Cardiac muscle cell (in vitro differentiated cells and primary cell): ENCODE measurements at places on chromosomes 7 and 10. TPM values are rescaled to one million over a fixed set of nuclear protein-coding genes. Genes with fewer than 3 reads are reported as not detected.

The CFAP43 gene
- total RNA-seq, result 0.36 and 2.0 TPM in 2 replicates

The CROT gene
- 4.9 and 7.7 TPM in 2 replicates for total RNA-seq

The FRMPD2 gene
- total RNA-seq, result 3.0 and 8.7 TPM in 2 replicates

The HOXA9 gene
- total RNA-seq, result not detected in 2 replicates

DNA sequence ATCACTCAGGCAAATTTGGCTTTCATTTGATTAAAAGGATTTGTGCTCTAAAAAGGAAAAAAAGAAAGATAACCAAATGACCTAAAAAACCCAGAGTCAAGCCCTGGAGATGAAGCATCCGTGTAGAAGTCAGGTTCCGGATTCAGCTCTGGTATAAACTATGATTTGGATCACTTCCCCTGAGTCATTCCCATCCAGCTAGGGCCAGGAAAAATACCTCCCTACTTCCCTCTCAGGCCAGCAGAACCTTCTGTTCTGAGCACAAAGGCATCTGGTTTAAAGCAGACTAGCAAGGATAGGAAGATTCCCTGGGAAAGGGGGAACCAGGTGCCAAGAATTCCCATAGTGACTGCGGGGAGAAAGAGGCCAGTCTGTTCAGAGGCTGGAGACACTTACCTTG is 25.7 kb upstream of the NDST2 start:
- peak; percentile 66 for DNase-seq

DNA sequence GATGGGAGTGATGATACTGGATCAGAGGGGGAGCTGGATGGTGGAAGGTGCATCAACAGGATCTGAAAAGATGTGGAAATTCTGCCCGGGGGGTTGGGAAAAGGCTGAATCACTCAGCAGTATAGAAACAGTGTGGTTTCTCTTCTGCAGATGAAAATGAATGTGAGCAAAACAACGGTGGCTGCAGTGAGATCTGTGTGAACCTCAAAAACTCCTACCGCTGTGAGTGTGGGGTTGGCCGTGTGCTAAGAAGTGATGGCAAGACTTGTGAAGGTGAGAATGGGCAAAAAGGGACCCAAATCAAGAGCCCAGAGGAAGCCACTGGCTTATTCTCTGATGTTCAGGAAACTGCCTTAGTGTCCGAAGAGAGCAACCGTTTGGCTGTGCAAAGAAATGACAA is 12.9 kb downstream of the OIT3 start:
- no peak for DNase-seq

- DNase-seq, result no peak
These were observed 55.1 kb downstream of the EZH2 start for GRCh38 chr7:148828965-148829364.

DNA sequence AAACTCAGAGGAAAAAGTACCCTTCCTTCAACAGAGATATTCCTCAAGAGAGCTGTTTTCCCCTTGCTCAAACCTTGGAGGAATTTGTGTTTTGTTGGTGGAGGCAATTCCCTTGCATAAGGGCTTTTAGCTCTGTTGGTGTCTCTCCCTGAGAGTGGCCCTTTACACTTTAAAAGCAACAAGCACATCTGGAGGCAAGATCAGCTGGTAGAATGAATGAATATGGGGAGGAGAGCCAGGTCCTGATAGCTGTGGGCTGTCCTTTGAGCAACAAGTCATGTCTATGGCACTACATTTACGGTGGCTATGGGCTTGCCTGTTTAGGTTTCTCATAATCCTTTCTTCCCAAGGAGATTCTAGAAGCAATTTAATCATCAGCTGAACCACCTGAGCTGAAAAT is 384.0 kb downstream of the SORCS3 start:
- DNase-seq, result no peak

DNA sequence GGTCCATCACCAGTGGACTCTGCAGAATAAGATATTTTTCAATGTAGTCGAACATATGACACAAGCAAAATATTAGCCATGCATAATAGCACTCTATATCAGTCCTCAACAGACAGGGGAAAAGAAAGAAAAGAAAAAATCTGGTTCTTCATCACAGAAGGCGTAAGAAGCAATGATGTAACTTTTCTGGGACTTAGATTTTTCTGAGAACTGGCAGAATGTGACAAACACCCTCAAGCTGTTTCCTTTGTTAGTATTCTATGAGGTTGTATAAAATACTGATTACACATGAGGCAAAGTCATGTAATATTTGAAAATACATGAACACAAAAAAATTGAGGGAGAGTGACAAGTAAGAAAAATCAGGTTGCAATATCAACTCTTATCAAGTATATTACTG is 84.9 kb downstream of the CNOT4 start:
- no peak for DNase-seq

DNA sequence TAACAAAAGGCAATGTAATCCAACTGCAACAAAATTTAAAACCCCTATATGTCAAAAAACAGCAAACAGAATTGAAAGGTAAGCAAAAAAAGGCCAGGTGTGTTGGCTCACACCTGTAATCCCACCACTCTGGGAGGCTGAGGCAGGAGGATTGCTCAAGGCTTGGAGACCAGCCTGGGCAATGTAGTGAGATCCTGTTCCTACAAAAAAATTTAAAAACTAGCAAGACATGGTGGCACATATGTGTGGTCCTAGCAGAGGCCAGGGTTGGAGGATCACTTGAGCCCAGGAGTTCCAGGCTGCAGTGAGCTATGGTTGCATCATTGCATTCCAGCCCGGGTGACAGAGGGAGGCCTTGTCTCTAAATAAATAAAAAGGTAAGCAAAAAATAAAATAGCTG is 212.1 kb upstream of the KLF14 start:
- DNase-seq, result no peak

DNA sequence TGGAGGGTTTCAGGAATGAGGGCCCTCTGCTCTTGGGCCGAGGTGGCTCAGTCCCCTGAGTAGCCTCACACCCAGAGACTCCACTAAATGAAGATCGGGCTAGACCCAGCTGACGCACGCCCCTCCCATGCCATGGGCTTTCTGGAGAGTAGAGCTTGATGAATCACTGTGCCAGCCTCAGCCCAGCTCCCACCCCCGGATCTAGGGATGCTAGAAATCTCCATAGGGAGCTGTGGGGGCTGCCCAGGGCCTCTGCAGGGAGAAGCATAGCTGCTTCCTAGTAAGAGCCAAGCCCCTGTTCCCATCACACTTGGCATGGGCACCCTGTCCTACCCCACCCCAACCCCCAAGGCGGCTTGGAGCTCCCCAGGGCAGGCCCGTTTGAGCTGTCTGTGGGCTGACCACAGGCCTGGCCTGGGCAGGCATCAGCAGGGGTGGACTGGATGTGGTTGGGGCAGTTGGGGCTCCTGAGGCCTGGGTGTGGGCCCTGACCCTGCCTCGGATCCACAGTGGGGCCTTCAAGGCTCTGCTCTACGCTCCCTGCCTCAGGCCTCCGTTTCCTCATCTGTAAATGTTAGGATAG is 121.2 kb downstream of the ZMIZ1 start:
- no peak for DNase-seq

DNA sequence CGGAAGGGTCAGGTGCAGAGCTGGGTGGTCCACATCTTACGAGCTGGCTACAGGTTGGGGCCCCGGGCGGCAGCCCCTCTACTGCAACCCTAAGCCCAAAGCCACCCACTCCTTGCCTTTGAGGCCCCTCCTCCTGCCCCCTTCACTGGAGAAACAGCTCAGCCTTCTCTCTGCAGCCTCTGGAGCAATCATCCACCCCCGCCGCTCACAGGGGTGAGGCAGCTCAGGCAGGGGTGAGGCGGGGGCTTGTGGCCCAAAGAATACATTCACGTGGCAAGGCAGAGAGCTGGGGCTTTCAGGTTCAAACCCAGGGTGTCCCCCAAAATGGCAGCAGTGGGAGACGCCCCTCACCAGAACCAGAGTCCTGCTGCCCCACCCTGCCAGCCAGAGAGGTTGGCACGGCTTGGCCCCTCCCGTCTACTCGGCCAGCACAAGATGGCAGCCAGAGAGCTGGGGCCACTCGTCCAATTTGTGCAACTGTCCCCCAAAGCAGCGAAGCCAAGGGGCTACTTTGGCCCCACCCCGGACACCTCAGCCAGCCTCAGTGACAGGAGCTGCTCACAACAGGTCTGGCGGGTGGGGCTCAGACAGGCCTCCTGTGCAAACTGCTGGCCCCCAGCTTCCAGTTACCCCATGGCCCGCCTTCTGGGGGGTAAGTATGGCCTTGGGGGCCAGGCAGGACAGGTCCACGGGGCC is 7.2 kb downstream of the GNB2 start:
- no peak for DNase-seq

DNA sequence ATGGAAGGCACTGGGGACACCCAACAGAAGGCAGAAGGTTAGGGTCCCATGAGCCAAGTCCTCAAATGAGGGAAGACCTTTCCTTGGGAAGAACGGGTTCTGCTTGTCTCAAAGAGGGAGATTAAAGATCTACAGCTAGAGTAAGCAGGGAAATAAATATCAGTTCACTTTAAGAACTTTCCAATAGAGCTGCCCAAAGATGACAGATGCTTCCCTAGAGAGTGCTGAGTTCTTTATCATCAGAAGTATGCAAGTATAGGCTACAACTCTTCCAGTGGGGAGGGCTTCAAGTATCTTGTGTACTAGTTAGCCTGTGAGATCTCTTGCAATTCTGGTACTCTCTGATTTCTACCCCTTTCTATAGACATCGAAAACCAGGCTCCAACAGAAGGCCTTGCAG is 39.4 kb downstream of the EMX2 start:
- DNase-seq, result no peak

- DNase-seq, result no peak
These were observed 70.6 kb upstream of the ZMIZ2 start for GRCh38 chr7:44678101-44678470.

DNA sequence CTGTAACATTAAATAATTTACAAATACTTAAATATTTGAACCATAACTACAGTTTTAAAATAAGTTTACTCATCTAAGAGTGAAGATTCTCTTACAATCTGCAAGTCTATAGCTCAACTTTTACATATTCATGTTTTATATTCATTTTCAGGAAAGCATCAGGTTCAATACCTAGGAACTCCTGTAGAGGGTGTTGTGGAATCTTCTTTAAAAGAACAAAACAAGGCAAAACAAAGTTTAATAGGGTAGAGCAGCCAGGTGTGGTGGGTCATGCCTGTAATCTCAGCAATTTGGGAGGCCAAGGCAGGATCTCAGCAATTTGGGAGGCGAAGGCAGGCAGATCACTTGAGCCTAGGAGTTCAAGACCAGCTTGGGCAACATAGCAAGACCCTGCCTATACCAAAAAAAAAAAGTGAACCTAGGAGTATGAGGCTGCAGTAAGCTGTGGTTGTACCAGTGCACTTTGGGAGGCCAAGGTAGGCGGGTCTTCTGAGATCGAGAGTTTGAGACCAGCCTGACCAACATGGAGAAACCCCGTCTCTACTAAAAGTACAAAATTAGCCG is 45.1 kb downstream of the ST8SIA6 start:
- DNase-seq, result no peak
